ENCODE measurements at places on chromosomes 5 and 9. TPM values are rescaled to one million over a fixed set of nuclear protein-coding genes. Genes with fewer than 3 reads are reported as not detected.

GRCh38 chr5:110752953-110753352 is 14.1 kb downstream of the SLC25A46 start:
- H3K4me1 ChIP-seq, result no peaks in the 10 kb centered on the region
- H3K27ac ChIP-seq, result no peak overlapping the region
- no peaks in the 10 kb centered on the region for H3K27me3 ChIP-seq
- no peak for DNase-seq
- no peak overlapping the region for H3K4me3 ChIP-seq

DNA sequence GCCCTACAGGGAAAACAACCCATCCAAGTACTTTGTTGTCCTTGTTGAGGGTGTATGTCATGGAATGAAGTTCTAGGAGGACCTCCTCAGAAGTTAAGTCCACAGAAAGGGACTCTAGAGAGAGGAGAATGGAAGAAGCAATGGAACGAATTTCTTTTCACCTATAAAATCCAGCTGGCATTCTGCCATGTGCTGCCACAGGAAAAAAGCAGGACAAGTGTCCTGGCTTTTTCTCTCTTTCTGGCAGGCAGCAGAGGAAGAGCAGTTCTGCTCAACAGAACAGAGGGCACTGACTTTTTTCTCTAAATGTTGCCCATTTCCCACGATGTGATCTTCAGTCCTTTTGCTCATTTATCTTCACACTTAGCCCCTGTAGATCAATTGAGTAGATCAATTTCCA is 240.8 kb downstream of the MCTP1 start:
- no peak overlapping the region for H3K27ac ChIP-seq
- H3K4me3 ChIP-seq, result no peak overlapping the region
- no peaks in the 10 kb centered on the region for H3K36me3 ChIP-seq
- H3K4me1 ChIP-seq, result no peaks in the 10 kb centered on the region

GRCh38 chr5:17218353-17219005 is 1.0 kb downstream of the BASP1 start:
- H3K27me3 ChIP-seq, result no peaks in the 10 kb centered on the region
- no peaks in the 10 kb centered on the region for H3K4me1 ChIP-seq
- no peaks in the 10 kb centered on the region for H3K36me3 ChIP-seq
- peak overlapping the region; percentile 64 for H3K4me3 ChIP-seq
- peak; percentile 26 for DNase-seq

GRCh38 chr5:56105511-56106291 is 110.9 kb upstream of the IL6ST start:
- no peaks in the 10 kb centered on the region for H3K36me3 ChIP-seq

The FBN2 gene
- 7.4 TPM for total RNA-seq

- H3K4me1 ChIP-seq, result peaks cover 22% of the 10 kb centered on the region
- H3K27ac ChIP-seq, result no peak overlapping the region
- H3K27me3 ChIP-seq, result no peaks in the 10 kb centered on the region
- no peaks in the 10 kb centered on the region for H3K36me3 ChIP-seq
Measured at GRCh38 chr5:138490648-138491283, 25.5 kb downstream of the EGR1 start.

DNA sequence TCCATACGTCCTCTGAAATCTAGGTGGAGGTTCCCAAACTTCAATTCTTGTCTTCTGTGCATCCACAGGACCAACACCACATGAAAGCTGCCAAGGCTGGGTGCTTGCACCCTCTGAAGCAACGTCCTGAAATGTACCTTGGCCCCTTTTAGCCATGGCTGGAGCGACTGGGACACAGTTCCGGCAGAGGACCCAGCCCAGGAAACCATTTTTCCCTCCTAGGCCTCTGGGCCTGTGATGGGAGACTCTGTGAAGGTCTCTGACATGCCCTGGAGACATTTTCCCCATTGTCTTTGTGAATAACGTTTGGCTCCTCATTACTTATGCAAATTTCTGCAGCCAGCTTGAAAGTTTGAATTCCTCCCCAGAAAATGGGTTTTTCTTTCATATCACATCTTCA is 261.8 kb upstream of the RFX3 start:
- no peaks in the 10 kb centered on the region for H3K36me3 ChIP-seq
- no peak for DNase-seq
- no peaks in the 10 kb centered on the region for H3K27me3 ChIP-seq
- no peak overlapping the region for H3K4me3 ChIP-seq

- H3K27me3 ChIP-seq, result no peaks in the 10 kb centered on the region
- no peak overlapping the region for H3K27ac ChIP-seq
- peaks cover 24% of the 10 kb centered on the region for H3K36me3 ChIP-seq
Measured at GRCh38 chr9:93536874-93537273, 39.5 kb upstream of the PHF2 start.

The PPP2R2B gene
- total RNA-seq, result 6.4 TPM

The SMIM33 gene
- total RNA-seq, result not detected

- H3K4me1 ChIP-seq, result peaks cover 23% of the 10 kb centered on the region
- H3K27ac ChIP-seq, result peak overlapping the region; percentile 26
- peak; percentile 38 for DNase-seq
- H3K4me3 ChIP-seq, result peak overlapping the region; percentile 80
- H3K27me3 ChIP-seq, result peaks cover 15% of the 10 kb centered on the region
- H3K36me3 ChIP-seq, result no peaks in the 10 kb centered on the region
Measured at GRCh38 chr9:114156657-114157421, 1.5 kb downstream of the COL27A1 start.

DNA sequence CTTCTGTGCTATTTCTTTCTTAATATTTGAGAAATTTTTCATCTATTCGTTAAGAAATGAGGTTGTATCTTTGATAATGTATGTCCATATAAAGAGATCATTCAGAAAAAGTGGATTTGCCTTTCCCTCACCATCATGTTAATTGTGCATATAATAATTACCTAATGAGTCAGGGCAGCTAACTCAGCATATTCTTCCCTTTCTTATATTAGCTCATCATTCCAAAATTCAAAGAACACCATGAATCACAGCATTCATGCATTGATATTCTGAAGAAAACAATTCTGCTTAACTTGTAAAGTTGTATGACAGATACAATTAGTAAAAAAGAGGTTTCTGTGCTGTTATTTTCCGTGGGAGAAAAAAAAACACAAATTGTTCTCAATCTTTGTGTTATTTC is 630.6 kb downstream of the TLE1 start:
- H3K4me1 ChIP-seq, result no peaks in the 10 kb centered on the region
- H3K4me3 ChIP-seq, result no peak overlapping the region
- no peak for DNase-seq
- no peaks in the 10 kb centered on the region for H3K36me3 ChIP-seq

GRCh38 chr5:113273948-113274347 is 160.8 kb downstream of the TSSK1B start:
- H3K27ac ChIP-seq, result no peak overlapping the region
- no peaks in the 10 kb centered on the region for H3K27me3 ChIP-seq
- no peaks in the 10 kb centered on the region for H3K36me3 ChIP-seq
- H3K4me3 ChIP-seq, result no peak overlapping the region

The PTPRD gene
- 0.87 TPM for total RNA-seq

DNA sequence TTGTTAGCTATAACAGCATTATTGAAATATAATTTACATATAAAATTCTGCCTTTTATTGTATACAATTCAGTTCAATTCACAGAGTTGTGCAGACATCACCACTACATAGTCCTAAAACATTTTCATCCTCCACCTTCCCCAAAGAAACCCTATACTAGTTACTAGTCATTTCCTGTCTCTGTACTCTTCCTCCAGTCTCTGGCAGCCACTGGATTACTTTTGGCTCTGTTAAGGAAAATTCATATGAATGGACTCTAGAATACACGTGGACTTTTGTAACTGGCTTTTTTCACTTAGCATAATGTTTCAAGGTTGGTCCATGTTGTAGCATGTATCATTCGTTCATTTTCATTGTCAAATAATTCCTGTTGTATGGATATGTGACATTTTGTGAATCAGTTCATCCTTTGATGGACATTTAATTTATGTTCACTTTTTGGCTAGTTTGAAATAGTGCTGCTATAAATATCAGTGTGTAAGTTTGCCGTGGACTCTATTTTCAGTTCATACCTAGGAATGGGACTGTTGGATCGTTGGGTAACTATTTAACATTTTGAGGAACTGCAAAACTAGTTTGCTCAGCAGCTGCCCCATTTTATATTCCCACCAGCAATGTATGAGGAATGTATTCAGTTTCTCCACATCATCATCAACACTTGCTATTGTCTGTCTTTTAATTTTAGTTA is 9.7 kb downstream of the ICE1 start:
- no peak for DNase-seq
- H3K4me3 ChIP-seq, result no peak overlapping the region
- no peaks in the 10 kb centered on the region for H3K4me1 ChIP-seq
- no peaks in the 10 kb centered on the region for H3K27me3 ChIP-seq

GRCh38 chr5:14958188-14958587 is 86.6 kb upstream of the ANKH start:
- no peak overlapping the region for H3K27ac ChIP-seq
- no peak overlapping the region for H3K4me3 ChIP-seq
- no peak for DNase-seq
- H3K36me3 ChIP-seq, result no peaks in the 10 kb centered on the region

GRCh38 chr9:135165756-135166519 is 78.5 kb downstream of the OLFM1 start:
- no peak for DNase-seq
- no peaks in the 10 kb centered on the region for H3K4me1 ChIP-seq
- H3K36me3 ChIP-seq, result no peaks in the 10 kb centered on the region
- no peak overlapping the region for H3K27ac ChIP-seq

The PDE4D gene
- 1.8 TPM for total RNA-seq

- no peak overlapping the region for H3K4me3 ChIP-seq
- no peaks in the 10 kb centered on the region for H3K36me3 ChIP-seq
- no peak for DNase-seq
- H3K27ac ChIP-seq, result no peak overlapping the region
- H3K27me3 ChIP-seq, result no peaks in the 10 kb centered on the region
Measured at GRCh38 chr9:121599872-121600585, 51.4 kb upstream of the DAB2IP start.

The PCDHGA3 gene
- total RNA-seq, result 3.0 TPM

GRCh38 chr9:72338631-72339030 is 26.4 kb downstream of the ZFAND5 start:
- DNase-seq, result no peak
- H3K4me3 ChIP-seq, result no peak overlapping the region
- no peaks in the 10 kb centered on the region for H3K4me1 ChIP-seq
- no peaks in the 10 kb centered on the region for H3K27me3 ChIP-seq

The PCDHGB2 gene
- 1.8 TPM for total RNA-seq

DNA sequence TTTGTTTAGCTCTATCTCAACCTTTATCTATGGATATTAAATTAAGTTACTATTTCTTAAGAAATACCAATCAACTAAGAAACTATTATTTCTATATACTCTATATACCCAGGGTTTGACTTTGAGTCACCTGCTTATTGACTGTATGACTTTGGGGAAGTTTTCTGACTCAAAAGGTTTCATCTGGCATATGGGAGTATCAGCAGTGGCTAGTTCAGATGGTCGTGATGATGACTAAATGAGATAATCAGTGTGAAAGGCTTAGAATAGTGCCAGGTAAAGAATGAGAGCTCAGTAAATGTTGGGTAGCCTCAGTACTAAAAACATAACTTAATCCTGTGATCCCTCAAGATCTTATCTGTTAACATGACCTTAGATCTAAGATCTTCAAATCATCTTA is 179.7 kb upstream of the ISL1 start:
- no peak for DNase-seq
- no peaks in the 10 kb centered on the region for H3K36me3 ChIP-seq
- H3K4me3 ChIP-seq, result no peak overlapping the region
- H3K27ac ChIP-seq, result no peak overlapping the region
- no peaks in the 10 kb centered on the region for H3K27me3 ChIP-seq
- no peaks in the 10 kb centered on the region for H3K4me1 ChIP-seq

GRCh38 chr9:92608241-92608908 is 61.6 kb downstream of the IPPK start:
- no peak overlapping the region for H3K4me3 ChIP-seq
- no peaks in the 10 kb centered on the region for H3K27me3 ChIP-seq
- H3K4me1 ChIP-seq, result no peaks in the 10 kb centered on the region
- peak overlapping the region; percentile 60 for H3K27ac ChIP-seq

- no peak overlapping the region for H3K4me3 ChIP-seq
- H3K27ac ChIP-seq, result no peak overlapping the region
- no peaks in the 10 kb centered on the region for H3K27me3 ChIP-seq
- no peaks in the 10 kb centered on the region for H3K4me1 ChIP-seq
- no peak for DNase-seq
- H3K36me3 ChIP-seq, result no peaks in the 10 kb centered on the region
Measured at GRCh38 chr5:56606192-56606591, 209.2 kb upstream of the MAP3K1 start.

- no peaks in the 10 kb centered on the region for H3K27me3 ChIP-seq
- no peaks in the 10 kb centered on the region for H3K4me1 ChIP-seq
- no peak overlapping the region for H3K4me3 ChIP-seq
- no peak for DNase-seq
Measured at GRCh38 chr9:35367451-35367850, 122.5 kb upstream of the RUSC2 start.

GRCh38 chr5:64418013-64418412 is 87.8 kb upstream of the RGS7BP start:
- no peak overlapping the region for H3K27ac ChIP-seq
- no peaks in the 10 kb centered on the region for H3K36me3 ChIP-seq
- H3K27me3 ChIP-seq, result no peaks in the 10 kb centered on the region
- H3K4me1 ChIP-seq, result no peaks in the 10 kb centered on the region

The CNTLN gene
- 2.1 TPM for total RNA-seq

DNA sequence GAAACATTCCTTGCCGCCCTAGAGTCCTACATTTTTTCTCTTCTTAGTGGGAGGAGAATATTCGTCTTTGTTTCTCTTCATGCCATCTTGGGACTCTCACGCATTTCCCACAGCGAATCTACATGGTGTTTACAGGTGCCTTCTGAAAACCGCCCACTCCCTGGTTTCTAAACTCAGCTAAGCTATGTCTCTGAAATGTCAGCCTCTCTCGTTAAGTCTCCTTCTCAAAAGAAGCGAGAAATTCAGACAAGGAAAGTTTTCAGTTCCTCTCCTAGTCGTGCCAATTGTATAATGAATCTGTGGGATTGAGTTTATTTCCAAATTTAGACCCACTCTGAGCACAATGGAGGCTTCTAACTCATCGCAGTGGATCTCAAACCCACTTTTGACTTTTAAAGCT is 186.8 kb upstream of the NFIB start:
- DNase-seq, result no peak
- no peak overlapping the region for H3K27ac ChIP-seq
- no peaks in the 10 kb centered on the region for H3K36me3 ChIP-seq
- H3K4me1 ChIP-seq, result no peaks in the 10 kb centered on the region
- no peak overlapping the region for H3K4me3 ChIP-seq

DNA sequence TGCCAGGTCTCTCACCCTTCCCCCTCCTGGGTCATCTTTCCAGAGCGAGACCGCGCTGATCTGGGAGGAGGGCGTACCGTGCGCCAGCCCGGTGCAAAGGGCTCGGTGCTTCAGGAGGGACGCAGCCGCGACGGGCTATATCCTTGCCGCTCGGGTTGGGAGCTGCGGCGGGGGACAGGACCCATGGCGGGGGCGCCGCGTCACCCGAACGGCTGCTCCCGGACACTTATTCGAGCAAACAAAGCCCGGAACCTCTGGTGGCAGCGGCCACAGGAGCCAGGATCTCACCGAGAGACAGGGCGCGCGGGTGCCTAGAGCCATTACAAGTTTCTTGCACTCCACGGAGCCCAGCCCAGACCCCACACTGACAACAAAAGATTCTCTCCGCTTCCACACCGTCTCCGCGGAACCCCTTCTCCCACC is 1.3 kb downstream of the SEMA6A start:
- peak; percentile 54 for DNase-seq
- H3K36me3 ChIP-seq, result no peaks in the 10 kb centered on the region
- peak overlapping the region; percentile 91 for H3K27ac ChIP-seq

Measured in adrenal gland (tissue), 19 donors.